Stimulated activated CD8-positive, alpha-beta memory T cell treated with anti-CD3 and anti-CD28 coated beads, Interleukin-7, amount 100 ng/mL, for 1 hour (primary cell): ENCODE measurements at places on chromosomes 5 and 9.

GRCh38 chr5:76403766-76404222 is 709 bp downstream of the IQGAP2 start:
- DNase-seq, result peak; percentile 30

DNA sequence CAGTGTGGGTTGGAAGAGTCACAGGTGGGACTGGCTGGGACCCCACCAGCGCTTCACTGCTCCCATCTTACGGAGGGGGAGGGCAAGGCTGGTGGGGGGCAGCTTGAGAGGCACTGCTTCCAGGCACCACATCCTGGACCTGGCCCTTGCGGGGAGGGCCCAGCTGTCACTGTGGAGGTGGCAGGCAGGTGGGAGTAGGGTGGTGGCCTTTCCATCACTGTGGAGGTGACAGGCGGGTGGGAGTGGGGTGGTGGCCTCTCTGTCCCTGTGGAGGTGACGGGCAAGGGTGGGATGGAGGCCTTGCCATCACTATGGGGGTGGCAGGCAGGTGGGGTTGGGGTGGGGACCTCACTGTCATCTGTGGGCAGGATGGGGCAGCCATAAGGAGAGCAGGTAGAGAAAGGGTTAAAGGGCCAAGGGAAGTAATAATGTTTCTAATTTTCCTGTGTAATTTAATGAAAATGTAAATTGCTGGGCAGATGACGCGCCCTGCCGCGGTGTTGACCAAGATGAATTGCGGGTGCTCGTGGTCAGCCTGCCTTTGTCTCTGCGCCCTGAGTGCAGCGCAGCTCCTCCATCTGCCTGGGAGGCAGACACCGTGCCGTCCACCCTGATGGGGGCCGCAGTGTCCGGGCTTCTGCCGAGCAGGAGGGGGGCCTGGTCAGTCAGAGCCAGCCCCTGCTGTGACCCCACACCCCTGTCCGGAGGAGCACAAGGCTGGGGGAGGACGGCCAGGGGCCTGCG is 20.8 kb downstream of the RXRA start:
- no peak for DNase-seq

DNA sequence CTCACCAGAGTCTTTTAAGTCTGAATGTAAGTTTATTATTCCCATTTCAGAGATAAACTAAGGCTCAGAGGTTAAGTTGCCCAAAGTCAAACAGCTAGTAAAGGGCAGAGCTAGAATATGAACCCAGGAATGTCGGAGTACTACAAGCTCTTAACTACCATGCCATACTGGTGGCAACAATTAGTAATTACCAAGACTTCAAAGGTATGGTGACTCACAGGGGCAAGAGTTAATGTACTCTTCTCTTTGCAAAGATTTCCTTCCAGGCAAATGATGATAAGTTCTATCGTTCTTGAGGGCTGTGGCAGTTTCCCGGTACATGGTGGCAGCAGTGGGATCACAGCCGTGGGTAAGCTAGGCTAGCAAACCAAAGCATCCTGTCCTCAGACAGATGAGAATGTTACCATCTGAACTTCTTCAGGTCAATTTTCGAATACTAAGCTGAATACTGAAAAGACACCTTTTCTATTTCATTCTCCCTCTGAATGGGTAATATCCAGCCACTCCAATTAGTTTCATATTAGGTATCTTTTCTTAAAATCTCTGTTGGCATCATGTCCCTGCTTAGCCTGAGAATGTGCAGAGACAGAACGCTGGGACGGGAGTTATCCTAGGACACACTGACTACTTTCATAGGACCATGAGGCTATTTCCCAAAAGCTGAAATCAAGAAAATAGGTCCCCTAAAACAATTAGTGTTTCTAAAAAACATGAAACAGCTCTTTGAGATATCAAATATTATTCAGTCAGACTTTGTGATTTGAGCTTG is 117.0 kb upstream of the NR5A1 start:
- DNase-seq, result no peak

GRCh38 chr9:126468141-126468825 is 141.7 kb downstream of the MVB12B start:
- no peak for DNase-seq

DNA sequence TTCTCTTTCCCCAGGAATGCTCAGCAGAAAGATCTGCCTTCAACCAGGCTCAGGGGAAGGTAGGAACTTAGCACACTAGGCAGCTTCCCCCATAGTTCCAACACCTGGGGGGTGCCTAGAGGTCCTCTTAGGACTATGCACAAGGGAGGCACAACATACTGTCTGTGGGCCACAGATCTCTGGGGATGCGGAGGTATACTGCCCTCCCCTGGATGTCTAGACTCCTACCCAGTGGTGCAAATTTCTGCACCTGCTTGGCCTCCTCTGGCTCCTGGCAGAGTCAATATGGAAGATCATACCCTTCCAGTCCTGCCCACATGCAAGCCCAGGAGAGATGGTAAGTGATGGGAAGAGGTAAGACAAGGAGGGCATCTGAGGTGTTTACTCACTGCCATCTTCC is 247.5 kb upstream of the DAPK1 start:
- no peak for DNase-seq

- no peak for DNase-seq
Observed at GRCh38 chr5:57931807-57932206, 449.2 kb upstream of the ACTBL2 start.

- DNase-seq, result no peak
Observed at GRCh38 chr5:161372682-161373344, 173.7 kb downstream of the GABRB2 start.

DNA sequence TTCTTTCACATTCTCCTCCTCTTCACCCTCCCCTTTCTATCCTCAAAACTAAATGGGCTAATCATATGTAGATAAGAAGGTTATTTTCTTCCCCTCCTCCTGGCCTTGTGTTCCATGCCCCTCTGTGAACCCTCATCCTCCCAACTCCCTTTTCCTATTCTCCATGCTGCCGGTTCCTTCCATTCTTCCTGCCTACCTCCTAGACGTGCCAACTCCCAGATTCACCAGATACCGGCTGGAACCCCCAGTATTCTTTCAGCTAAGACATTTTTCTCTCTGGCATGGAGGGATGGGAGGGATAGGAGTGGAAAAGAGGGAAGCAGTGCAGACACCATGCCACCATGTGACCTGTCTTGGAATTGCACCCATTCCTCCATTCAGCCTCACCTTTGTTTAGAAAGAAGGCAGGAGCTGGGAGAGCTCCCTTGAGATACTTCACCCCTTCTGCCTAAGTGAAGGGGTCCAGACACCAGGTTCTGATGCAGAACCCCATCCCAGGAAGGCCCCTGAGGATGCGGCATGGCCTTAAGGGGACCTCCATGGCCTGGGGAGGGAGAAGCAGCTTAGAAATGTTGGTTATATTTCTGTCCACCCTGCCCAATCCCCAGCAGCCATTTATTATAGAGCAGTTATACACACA is 4.8 kb downstream of the DNAJB5 start:
- no peak for DNase-seq

DNA sequence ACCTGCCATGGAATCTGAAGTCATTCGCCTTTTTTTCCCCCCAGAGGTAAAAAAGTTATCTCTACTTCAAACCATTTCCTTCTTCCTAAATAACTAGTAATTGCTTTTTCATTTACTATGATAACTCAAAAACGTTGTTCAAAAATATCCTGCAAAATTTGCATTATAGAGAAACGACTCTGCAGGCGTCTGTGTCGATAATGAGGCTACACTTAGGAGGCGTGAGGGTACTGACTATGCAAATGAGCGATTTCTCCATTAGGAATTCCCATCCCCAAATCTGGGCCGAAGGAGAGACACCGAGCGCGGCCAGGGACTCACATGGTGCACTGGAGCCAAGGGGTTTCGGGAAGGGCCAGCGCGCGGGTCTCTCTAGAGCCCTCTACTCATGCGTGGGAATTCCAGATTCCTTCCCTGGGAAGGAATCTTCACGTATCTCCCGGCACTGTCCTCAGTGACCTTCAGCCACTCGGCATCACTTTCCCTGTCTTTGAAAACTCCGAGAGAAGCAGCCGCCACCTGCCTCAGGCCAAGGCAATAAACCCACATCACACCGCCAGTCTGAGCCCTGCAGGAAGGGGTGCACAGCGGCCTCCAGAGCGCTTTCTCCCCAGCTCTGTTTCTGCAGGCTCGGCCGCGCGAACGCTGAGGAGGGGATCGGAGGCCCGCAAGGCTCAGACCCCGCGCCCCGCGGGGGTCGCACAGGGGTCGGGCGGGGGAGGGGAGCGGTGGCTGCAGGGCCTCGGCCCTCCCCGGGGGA is 718 bp upstream of the DENND4C start:
- DNase-seq, result peak; percentile 37

DNA sequence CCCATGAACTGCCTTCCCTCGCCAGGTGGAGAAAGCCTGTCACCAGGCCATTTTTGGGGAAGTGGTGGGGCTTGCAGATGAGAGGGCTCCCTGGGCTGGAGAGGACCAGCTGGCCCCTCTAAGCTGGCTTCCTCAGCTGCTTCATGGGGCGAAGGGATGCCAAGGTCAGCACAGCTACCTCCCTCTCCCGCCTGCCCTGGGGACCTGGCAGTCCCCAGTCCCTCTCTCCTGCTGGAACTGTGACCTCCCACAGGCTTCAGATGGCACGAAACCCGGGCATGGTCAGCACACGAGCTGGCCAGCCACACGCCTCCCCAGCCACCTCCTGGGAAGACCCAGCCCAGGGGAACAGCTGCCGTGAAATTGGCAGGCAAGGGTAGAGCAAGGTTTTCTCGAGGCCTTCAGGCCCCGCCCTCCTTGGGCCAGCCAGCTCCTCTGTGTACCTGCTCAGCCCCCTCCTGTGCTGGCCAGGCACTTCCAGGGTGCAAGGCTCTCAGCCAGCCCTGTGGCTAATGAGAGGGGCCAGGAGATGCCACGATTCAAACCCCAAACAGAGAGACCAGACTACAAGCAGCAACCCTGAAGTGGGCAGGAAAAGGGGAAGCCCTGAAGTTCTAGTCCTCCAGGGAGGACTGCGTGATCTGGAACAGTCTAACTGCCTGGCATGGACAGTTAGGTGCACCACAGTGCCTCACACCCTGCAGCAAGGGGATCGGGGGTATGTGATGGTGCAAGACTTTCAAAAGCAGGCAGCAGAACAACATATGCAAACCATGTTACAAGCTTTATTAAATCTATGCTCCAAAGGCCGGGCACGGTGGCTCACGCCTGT is 12.9 kb downstream of the PLPP7 start:
- no peak for DNase-seq

DNA sequence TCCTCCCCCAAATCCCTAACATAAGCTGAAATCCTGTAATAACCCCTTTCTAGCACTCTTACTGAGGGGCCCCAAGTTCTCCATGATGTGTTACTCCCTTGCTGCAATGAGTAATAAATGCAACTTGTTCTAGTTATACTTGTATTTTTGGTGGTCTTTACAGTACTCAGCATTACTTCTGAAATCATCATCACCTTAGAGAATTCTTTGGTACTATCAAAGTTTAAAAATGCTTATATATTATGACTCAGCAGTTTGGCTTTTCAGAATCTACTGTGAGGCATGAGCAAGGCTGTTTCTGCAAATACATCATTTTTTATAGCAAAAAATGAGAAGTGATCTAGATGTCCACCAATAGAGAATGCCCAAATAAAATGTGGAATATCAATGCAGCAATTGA is 20.7 kb upstream of the ROPN1L start:
- no peak for DNase-seq

GRCh38 chr5:80516826-80517225 is 28.9 kb downstream of the FAM151B start:
- no peak for DNase-seq

- DNase-seq, result no peak
Observed at GRCh38 chr5:93385655-93386054, 195.4 kb downstream of the NR2F1-AS1 start.

DNA sequence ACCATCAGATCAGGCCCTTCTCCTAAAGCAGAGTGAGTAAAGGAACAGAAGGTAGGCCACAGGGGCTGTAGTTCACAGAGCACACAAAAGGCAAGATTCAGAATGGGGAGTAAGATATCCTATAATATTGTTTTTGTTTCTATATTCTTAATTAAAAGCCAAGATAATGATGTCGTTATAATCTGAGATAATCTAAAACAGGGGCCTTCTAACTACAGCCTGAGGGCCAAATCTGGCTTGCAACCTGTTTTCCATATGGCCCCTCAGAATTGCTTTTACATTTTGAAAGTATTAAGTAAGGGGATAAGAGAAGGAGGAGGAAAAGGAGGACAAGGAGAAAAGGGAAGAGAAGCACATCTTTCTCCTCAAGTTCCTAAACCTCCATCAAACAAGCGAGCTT is 435.8 kb downstream of the CSNK1G3 start:
- no peak for DNase-seq

DNA sequence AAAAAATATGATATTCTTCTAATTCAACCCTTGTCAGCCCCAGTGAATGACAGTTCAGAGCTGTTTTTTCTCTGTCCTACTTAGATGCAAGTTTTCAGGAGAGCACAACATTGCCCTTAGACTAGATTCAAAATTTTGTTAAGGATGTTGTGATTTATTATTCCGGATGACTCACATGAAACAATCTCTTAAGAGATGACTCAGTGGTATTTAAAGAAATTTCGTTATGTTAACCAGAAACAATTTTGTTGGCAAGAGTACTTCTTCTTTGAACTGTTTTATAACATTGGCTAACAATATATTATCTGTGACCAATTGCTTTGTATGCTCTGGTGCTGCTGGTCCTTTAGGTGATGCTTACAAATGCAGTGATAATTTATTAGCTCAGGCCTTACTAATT is 132.0 kb downstream of the IZUMO3 start:
- DNase-seq, result no peak

DNA sequence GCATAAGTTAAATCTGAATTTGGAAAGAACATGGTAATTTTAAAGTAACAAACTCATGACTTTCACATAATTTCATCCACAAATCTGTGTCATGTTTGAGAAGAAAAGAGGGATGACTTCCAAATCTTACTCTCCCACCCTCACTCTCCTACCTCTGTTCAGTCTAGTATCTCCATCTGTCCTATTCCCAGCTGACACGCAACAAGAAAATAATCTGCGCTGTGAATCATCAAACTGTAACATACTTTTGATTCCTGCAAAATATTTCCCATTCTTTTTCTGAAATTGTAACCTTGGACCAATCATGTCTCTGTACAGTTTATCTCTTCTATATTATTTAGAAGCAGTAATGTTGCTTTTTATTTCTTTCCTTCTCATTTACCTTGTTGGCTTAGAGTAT is 91.4 kb downstream of the SLC12A2 start:
- no peak for DNase-seq

GRCh38 chr9:117302487-117302886 is 112.4 kb downstream of the ASTN2 start:
- no peak for DNase-seq

GRCh38 chr5:97135868-97136267 is 6.5 kb downstream of the LIX1 start:
- DNase-seq, result no peak

- no peak for DNase-seq
Observed at GRCh38 chr5:119255571-119256356, 100.1 kb upstream of the TNFAIP8 start.

GRCh38 chr5:6675784-6676491 is 37.3 kb upstream of the TENT4A start:
- DNase-seq, result no peak

GRCh38 chr5:12636209-12636608 is 732.0 kb upstream of the CTNND2 start:
- DNase-seq, result no peak

- DNase-seq, result no peak
Observed at GRCh38 chr9:86347991-86348390, 6.2 kb downstream of the TUT7 start.

GRCh38 chr9:131619680-131620079 is 74.4 kb downstream of the PRRT1B start:
- DNase-seq, result no peak
